ENCODE measurements at places on chromosomes 12 and 14.

- no peak for DNase-seq
These were observed 195.6 kb upstream of the PWP1 start for GRCh38 chr12:107490010-107490409.

- DNase-seq, result no peak
These were observed 74.6 kb upstream of the OSBPL8 start for GRCh38 chr12:76634133-76634532.

DNA sequence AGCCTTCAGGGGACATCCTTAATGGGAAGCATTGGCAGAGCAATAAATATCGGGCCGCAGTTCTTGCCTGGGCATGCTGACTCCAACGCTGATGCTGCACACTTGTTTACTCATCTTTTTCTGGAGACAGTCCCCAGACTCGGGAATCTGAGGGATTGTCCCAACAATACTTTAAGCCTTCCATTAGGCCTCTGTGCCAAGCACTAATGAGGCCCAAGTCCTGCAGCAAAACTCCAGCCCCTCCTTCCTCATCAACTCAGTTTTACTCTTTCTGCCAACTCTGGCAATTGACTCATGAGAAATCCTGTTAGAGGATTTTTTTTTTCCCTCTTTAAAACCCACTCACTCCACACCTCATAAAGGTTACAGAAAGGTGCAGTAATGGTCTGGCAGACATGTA is 233.4 kb upstream of the PELI2 start:
- no peak for DNase-seq

- no peak for DNase-seq
These were observed 24.7 kb downstream of the BTBD6 start for GRCh38 chr14:105273062-105273461.

DNA sequence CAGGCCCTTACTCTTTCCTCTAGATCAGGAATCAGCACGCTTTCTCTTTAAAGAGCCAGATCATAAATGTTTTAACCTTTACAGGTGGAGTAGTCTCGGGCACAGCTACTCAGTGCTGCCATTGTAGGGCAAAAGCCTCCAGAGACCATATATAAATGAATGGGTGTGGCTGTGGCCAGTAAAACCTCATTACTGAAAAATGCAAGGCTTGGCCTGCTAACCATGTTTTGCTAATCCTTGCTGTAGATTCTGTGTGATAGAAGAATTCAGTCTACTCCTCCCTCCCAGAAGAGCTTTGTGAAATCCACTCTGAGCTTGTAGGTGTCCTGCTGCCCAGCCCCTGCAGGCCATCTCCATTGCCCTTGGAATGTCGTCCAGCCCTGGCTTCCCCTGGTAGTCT is 58.1 kb downstream of the HSP90AA1 start:
- no peak for DNase-seq

GRCh38 chr12:124495194-124495983 is 72.0 kb downstream of the NCOR2 start:
- DNase-seq, result no peak

GRCh38 chr12:80235944-80236343 is 136.6 kb downstream of the OTOGL start:
- DNase-seq, result no peak

DNA sequence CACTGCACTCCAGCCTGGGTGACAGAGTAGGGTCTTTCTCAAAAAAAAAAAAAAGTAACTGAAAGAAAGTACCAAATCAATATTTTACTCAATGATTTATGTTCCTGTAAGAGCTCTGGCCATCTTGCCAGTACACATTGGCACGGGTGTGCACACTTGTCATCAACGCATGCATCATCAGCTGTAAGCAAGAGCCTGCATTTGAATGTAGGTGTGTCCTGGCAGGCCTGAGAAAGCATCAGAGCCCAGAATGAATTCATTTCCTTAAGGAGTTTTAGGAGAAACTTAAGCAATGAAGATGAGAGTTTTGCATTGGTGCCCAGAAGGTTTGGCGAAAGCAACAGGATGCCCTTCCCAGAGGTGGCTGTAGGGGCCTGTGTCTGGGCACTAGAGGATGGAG is 88.5 kb upstream of the FZD10 start:
- DNase-seq, result no peak

DNA sequence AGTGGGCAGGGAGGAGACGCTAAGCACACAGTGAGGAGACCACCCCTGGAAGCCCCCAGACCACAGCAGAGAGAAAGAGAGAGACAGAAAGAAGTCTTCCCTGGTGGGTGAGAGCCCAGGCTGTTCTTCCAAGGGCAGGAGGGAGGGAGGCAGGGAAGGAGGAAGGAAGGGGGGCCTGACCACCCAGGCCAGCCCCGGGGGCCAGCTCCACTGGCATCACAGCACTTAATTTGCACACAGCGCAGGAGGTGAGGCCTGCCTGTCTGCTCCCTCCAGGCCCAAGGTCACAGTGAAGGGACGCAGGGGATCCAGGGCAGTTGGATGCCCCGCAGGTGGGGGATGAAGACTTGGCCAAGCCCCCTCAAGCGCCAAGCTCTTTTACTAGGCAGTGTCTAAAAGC is 141.9 kb upstream of the C14orf180 start:
- DNase-seq, result no peak

GRCh38 chr12:26401874-26402273 is 206.5 kb downstream of the SSPN start:
- DNase-seq, result no peak

DNA sequence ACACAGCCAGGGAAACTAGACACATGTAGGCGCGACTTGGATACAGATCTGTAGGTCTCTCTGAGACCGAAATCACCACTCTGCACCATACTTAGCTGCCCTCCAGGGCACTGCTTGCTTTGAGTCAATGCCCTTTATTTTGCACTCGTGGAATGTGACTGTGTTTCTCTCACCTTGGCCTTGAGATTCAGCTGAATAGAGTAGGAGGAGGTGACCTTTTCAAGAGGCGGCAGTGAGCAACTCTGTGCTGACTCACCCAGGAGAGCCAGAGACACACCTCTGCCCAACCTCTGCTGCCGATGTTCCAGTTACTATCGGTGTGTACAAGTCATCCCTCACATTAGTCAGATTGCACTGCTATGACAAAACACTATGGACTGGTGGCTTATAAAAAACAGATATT is 583.4 kb downstream of the VRK1 start:
- DNase-seq, result peak; percentile 25

DNA sequence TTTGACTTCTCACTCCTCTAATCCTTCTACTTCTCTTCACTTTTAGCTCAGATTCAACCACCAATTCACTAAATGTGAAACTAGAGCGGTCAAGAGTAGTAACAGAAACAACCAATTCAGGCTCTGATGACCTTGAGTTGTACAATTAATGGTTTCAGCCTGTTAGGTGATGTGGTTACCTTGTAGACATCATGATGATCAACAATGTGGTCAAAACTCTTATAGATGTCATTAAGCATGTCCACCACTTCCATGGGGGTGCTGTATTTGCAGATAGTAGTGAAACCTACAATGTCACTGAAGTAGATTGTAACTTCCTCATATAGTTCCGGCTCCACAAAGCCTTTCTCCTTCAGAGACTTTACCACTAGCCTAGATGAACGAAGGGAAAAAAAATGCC is 54.1 kb upstream of the PLBD1 start:
- no peak for DNase-seq

GRCh38 chr14:19911114-19911513 is 9.3 kb upstream of the OR4K5 start:
- DNase-seq, result no peak

- no peak for DNase-seq
These were observed 73.6 kb upstream of the GARIN6 start for GRCh38 chr12:99573980-99574379.

DNA sequence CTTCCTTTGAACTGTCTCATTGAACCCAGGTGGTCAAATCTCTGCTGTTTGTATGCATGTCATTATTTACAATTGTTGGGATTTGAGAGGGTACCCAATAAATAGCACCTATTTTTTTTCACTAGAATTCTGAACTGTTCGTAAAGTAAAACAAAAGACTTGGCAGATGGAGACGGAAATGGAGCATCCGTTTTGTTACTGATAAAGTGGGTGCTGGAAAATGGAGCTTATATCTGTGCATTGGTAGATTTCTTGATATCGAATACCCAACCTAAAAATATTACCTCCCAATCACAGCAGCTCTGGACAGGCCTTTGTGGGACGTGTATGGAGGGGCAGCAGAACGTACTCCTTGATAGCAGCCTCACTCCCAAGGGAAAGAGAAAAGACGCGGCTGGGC is 224.4 kb downstream of the C12orf75 start:
- no peak for DNase-seq

DNA sequence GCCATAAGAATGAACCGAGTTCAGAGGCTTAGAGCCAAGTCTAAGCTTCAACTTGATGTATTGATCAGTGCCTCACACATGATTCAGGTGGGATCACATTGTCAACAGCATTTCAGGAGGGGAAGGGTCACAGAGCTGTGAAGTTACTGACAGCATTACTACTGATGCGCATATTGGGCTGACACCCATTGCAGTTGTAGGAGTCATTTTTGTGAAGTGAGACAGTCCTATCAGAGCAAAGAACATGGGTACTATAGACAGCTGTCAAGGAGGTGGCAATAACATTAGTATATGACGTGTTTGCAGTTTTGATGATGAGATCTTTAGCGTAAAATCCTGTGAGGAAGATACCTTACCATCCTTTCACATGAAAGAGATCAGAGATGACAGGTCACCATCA is 206.0 kb upstream of the RBM19 start:
- DNase-seq, result no peak

- no peak for DNase-seq
These were observed 9.9 kb downstream of the DPF3 start for GRCh38 chr14:72883961-72884360.

GRCh38 chr14:104586832-104587620 is 7.5 kb downstream of the C14orf180 start:
- no peak for DNase-seq

GRCh38 chr12:125487336-125487735 is 422.1 kb downstream of the AACS start:
- DNase-seq, result no peak

Measured in activated T-cell treated with anti-CD3 and anti-CD28 coated beads, Interleukin-2, amount 50 U/mL, for 1 hour (primary cell).